ENCODE measurements at places on chromosomes 7 and 10.

- no peak for DNase-seq
Observed at GRCh38 chr10:124257781-124258180, 160.9 kb downstream of the OAT start.

DNA sequence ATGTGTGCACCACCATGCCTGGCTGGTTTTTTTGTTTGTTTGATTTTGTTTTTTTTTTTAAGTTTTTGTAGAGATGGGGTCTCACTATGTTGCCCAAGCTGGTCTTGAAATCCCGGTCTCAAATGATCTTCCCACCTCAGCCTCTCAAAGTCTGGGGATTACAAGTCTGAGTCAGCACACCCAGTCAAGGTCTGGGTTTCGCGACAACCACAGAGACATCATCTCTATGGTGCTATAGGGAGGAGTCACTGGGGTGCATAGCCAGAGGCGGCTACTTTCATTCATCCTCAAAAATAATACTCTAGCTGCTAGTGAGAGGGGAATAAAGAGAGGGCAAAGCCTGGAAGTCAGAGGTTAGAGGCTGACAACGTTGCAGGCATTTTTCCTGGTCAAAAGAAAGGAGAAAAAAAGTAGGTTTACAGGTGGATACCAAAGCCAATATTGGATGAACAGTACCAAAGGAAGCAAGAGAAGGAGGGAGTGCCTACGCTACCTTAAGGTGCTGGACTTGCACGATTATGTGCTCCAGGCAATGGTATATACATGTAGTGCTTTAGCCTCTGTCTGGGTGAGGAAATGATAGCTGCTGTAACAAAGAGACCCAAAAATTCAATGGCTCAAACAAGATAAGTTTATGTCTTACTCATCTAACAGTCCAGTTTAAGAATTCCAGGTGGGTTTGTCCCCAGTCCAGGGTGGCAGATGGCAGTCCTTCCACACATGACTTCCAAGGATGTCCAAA is 178.3 kb downstream of the SKIDA1 start:
- DNase-seq: no peak

- DNase-seq: no peak
Observed at GRCh38 chr10:57992321-57993077, 275.2 kb downstream of the IPMK start.

DNA sequence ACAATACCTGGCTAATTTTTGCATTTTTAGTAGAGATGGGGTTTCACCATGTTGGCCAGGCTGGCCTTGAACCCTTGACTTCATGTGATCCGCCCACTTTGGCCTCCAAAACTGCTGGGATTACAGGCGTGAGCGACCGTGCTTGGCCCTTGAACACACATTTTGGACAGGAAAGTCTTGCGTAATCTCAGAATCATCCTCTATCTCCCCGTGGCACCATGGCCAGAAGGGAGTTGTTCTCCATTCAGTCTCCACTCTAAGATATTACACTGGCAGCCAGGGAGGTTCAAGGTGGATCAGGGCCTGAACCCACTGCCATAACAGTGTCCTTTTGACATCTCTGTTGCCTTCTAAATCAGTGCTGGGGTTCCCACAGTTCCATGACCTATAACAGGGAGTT is 29.2 kb upstream of the GALNTL5 start:
- DNase-seq: no peak

- DNase-seq: no peak
Observed at GRCh38 chr10:48523820-48524758, 80.8 kb downstream of the ARHGAP22 start.

Measured in endothelial cell of umbilical vein (primary cell).